Midbrain (tissue), 1 donor: ENCODE measurements at places on chromosomes 11 and 22.

- DNase-seq: no peak
Observed at GRCh38 chr22:26740253-26740652, 82.9 kb downstream of the MIAT start.

GRCh38 chr11:109619498-109619897, 197.5 kb downstream of the C11orf87 start:
- no peak for DNase-seq

- no peak for DNase-seq
Observed at GRCh38 chr22:32564170-32565001, 89.8 kb downstream of the FBXO7 start.

- DNase-seq: no peak
Observed at GRCh38 chr11:68542617-68543016, 82.1 kb downstream of the PPP6R3 start.

DNA sequence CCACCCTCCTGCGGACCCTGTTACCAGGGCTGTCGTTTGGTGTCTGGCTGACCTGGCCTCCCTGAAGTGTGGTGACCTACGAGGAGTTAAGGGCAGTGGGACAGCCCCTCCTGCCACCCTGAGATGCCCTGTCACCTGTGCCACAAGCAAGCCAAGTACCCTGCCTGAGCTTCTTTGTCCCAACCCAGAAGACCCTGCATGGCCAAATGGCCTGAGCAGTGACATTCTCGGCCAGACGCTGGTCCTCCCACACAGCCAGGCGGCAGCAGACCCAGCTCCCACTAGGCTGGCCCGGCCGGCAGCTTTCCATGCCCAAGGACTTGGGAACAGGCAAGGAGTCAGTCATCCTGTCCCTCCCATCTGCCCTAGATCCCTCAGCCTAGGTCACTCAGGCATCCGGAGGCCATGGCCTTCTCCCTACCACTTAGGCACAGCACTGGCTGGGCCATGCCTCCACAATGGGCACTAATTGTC, 7.6 kb downstream of the ARVCF start:
- DNase-seq: no peak

DNA sequence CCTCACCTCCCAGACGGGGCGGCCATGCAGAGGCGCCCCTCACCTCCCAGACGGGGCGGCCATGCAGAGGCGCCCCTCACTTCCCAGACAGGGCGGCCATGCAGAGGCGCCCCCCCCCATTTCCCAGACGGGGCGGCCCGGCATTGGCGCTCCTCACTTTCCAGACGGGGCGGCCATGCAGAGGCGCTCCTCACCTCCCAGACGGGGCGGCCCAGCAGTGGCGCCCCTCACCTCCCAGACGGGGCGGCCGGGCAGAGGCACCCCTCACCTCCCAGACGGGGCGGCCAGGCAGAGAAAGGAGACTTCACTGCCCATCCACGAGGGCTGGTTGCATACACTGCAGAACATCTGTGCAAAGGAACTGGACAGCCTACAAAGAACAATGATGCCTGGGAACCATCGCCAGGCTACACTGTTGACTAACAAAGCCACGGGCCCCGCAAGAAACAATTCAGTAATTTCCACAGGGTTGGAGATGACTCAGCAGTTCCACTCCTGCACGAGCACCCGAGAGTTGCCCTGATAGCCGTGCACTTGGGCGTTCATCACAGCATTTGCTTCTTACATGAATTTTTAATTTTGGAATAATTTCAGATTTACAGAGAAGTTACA, 58.7 kb downstream of the CTTN start:
- DNase-seq: peak; percentile 31

DNA sequence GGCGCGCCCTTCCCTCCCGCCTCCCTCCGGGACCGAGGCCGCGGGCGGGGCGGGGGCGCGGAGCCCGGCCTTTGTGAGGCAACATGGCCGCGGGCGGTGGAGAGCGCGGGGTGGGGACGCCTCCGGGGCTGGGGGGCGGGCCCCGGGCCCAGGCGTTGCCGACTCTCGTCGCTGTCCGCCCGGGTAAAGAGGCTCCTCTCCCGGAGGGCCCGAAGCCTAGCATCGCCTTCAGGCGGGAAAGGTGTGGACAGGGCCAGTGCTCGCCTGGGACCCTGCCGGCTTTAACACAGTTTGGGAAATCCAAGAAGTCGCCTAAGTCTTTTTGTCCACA, 369 bp downstream of the DGCR8 start:
- no peak for DNase-seq

GRCh38 chr11:119484741-119485605, 62.0 kb upstream of the THY1 start:
- DNase-seq: no peak

- no peak for DNase-seq
Observed at GRCh38 chr22:35621451-35621850, 4.3 kb upstream of the MB start.

GRCh38 chr11:86644291-86644690, 28.1 kb downstream of the ME3 start:
- DNase-seq: no peak

GRCh38 chr11:6594142-6594768, 9.2 kb downstream of the RRP8 start:
- no peak for DNase-seq

DNA sequence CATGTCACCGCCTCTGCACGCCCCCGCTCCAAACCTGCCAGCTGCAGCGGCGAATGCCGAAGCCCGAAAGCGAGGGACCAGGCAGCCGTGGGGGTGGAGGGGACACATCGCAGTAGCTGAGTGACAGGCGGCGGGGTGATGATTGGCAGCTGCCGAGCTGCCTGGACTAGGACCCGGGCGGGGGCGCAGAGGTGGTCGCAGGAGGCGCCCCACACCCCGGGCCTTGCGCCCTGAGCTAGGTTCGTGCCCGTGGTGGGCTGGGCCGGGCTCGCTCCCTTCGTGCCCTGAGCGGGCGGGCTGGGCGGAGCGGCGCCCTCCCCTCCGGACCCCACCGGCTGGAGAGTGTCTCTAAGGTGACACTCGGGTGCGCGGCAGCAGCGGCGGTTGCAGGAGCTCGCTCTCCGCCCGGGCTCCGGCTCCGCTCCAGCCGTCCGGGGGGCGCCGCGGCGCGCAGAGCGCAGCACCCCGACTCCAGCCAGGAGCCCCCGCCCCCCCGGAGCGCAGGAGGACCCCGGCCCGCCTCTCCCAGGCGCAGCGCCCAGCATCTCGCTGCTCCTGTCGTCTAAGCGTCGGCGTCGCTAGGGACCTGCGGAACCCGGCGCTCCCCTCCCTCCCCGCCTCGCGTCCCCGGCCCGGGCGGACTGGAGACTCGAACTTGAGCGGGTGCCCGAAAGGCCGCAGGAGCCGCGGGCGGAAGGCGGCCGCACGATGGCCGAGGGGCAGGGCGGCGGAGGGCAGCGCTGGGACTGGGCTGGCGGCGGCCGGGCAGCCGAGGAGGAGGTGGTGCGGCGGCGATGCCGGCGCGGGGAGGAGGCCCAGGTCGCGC, 14.5 kb upstream of the DGKZ start:
- DNase-seq: no peak

- no peak for DNase-seq
Observed at GRCh38 chr11:78061088-78061920, 2.4 kb upstream of the THRSP start.

DNA sequence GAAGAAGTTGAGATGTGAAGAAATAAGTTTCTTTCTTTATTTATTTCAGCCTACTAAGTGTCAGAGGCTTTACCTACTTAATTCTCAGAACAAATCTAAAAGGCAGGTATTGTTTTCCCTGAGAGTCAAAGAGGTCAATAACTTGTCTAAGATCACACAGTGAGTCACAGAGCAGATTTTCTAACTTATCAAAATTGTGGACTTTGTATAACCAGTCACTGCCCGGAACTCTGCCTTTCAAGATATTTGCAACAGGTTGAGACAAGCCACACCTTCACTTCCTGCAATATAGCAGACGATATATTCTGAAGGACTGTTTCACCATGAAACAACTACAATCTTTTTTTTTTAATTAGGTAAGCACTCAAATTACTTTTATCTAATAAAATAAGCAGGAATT, 10.5 kb upstream of the MMP3 start:
- DNase-seq: no peak

DNA sequence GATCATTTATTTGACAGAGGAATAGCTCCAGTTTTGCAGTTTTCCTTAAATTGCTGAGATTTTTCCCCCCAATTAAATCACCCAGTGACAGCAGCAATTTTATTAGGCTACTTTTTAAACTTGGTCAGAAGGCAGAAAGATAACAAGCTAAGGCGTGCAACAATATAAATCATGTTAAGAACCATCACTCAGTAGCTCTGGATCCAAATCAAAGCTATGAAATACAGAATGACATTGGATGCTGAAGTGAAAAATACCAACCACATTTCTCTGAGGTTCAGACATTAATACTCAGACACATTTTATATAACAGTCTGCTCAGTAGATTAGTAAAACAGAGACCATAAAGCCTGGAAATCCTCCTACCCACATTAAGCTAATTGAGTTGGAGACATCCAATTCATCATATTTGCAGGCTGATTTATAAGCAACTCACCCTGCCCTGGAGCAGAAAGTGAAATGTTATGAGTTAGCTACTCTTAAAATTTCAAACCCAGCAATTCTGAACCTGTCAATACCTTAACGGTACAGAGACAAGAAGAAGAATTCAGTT, 1108.4 kb downstream of the DLG2 start:
- DNase-seq: peak; percentile 20

GRCh38 chr11:100094121-100094865, 592.8 kb upstream of the ARHGAP42 start:
- no peak for DNase-seq

DNA sequence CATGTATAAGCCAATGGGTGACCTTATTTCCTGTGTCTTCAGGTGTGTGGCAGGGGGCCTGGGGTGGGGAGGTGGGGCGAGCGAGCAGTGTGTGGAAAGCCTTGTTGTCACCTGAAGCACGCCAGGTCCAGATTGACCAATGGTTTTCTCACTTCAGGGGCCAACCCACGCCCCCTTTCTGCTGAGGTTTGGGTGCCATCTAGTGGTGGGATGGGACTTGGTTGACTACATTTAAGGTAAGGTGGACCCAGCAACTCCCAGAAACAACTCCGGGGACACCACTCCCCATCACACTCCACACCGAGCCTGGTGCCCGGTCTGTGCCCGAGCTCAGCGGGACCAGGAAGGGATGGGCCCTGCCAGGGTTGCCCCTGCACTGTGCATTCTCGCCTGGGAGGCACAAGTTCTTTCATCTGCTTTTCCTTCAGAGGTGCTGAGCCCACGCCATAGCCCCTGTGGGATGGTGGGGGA, 40.0 kb downstream of the TPCN2 start:
- DNase-seq: peak; percentile 70

- DNase-seq: no peak
Observed at GRCh38 chr11:96373826-96374225, 15.9 kb downstream of the CCDC82 start.

GRCh38 chr11:44559207-44559939, 6.1 kb upstream of the CD82 start:
- no peak for DNase-seq

- no peak for DNase-seq
Observed at GRCh38 chr22:26547426-26547825, 35.2 kb upstream of the TFIP11 start.

- peak; percentile 77 for DNase-seq
Observed at GRCh38 chr11:131246663-131247062, 123.8 kb upstream of the NTM start.

DNA sequence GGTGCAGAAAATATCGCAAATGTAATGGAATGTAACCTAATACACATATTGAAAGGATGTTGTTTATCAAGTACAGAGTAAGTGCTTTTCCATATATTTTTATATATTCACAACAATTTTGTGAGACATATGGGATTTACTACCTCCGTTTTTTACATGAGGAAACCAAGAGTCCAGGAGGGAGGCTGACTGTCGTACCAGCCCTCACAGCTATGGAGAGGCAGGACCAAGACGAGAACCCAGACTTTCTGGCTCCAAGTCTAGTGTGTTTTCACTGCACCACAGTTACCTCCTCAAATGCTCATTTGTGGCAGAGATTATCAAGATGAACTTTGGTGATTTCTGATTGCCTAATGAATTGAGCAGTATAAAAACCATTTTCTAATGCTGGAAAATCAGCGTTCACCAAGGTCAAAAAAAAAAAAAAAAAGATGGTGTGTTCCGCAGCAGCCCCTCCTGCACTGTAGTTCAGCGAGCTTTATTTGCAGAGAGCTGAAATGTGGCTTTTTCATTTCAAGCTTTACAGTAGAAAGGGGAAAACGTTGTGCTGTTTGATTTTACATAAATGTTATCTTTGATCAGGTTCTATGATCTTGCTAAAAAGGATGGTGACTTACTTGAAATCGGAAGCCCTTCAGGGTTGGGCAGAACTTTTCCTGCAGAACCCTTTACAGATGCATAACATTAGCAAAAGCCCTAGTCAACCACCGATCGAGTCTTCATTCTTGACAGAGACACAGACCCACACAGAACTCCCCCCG, 44.7 kb upstream of the WEE1 start:
- DNase-seq: no peak

DNA sequence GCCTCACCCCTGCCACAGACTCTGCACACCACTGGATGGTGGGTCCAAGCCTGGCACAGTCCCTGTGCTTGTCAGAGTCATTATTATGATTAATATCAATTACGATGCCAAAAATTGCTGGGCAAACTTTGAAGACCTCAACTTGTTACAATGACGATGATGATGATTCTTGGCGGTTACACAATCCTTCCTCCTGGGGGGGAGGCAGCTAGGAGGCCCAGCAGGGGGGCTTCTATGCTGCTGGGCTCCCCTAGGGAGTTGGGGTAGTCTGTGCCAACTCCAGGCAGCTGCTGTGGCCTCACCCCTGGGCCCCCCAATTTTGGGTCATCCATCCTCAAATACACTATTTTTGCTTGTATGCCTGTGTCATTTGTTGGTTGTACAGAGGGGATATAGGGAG, 12.0 kb downstream of the SLC35E4 start:
- DNase-seq: no peak

DNA sequence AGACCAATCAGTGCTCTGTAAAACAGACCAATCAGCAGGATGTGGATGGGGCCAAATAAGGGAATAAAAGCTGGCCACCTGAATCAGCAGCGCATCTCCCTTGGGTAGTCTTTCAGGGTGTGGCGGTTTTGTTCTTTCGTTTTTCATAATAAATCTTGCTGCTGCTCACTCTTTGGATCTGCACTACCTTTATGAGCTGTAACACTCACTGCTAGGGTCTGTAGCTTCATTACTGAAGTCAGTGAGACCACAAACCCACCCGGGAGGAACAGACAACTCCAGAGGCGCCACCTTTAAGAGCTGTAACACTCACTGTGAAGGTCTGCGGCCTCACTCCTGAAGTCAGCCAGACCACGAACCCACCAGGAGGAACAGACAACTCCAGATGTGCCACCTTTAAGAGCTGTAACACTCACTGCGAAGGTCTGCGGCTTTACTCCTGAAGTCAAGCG, 175.5 kb upstream of the PDGFD start:
- no peak for DNase-seq

GRCh38 chr11:6194065-6194581, 4.9 kb upstream of the OR52W1 start:
- no peak for DNase-seq

- no peak for DNase-seq
Observed at GRCh38 chr11:1230121-1230455, 7.2 kb downstream of the MUC5B start.

GRCh38 chr11:6660712-6661111, 5.1 kb upstream of the DCHS1 start:
- no peak for DNase-seq

GRCh38 chr11:123060277-123061000, 1.5 kb downstream of the HSPA8 start:
- DNase-seq: no peak
